Neural crest cell (in vitro differentiated cells): ENCODE measurements at places on chromosomes 6 and 20. TPM values are rescaled to one million over a fixed set of nuclear protein-coding genes. Genes with fewer than 3 reads are reported as not detected.

- no peak for DNase-seq
- H3K27ac ChIP-seq, result no peak overlapping the region
These were observed 4.9 kb downstream of the BMP6 start for GRCh38 chr6:7730784-7731227.

DNA sequence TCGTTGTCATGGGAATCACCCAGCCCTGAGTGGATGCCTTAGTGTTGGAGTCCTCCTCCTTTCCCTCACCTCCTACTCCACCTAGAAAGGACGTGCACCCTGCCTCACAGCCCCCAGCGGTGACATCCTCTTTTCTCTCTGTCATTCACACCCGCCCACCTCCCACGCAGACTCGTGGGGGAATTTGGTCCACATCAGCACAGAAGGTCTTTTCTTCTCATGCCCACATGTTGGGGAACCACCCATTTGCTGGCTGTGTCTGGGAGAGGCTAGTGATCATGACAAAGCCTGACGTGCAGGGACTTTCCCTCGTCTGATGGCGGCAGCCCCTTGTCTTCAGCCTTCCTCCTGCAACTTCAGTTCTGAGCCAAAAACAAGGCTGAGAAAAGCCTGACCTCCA, 96.0 kb upstream of the CNKSR3 start:
- peaks cover 4% of the 10 kb centered on the region for H3K4me1 ChIP-seq
- no peaks in the 10 kb centered on the region for H3K27me3 ChIP-seq
- H3K4me3 ChIP-seq, result no peak overlapping the region
- no peak for DNase-seq
- H3K27ac ChIP-seq, result no peak overlapping the region

DNA sequence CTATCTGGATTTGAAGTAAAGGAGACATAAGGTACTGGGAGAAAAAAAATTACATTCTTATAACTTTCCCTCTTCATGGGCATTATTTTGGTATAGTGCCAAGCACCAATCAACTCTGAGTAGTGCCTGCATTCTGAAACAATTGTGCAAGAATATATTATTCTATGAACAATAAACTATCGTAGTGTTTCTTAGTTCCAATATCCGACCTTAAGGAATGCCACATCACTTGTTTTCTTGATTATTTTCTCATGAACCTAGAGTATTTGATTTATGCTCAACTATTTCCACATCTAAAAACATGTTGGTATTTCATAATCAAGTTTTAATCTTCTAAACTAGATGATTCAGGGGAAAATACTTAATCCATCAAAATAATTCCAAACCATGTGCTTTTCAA, 294.4 kb upstream of the TBX18 start:
- no peak overlapping the region for H3K27ac ChIP-seq
- H3K27me3 ChIP-seq, result no peaks in the 10 kb centered on the region
- no peak overlapping the region for H3K4me3 ChIP-seq
- DNase-seq, result no peak
- H3K36me3 ChIP-seq, result no peaks in the 10 kb centered on the region
- peaks cover 4% of the 10 kb centered on the region for H3K4me1 ChIP-seq

GRCh38 chr6:36671687-36672375, 6.7 kb upstream of the CDKN1A start:
- no peak overlapping the region for H3K27ac ChIP-seq
- no peak for DNase-seq
- H3K36me3 ChIP-seq, result no peaks in the 10 kb centered on the region
- H3K4me1 ChIP-seq, result peaks cover 27% of the 10 kb centered on the region

DNA sequence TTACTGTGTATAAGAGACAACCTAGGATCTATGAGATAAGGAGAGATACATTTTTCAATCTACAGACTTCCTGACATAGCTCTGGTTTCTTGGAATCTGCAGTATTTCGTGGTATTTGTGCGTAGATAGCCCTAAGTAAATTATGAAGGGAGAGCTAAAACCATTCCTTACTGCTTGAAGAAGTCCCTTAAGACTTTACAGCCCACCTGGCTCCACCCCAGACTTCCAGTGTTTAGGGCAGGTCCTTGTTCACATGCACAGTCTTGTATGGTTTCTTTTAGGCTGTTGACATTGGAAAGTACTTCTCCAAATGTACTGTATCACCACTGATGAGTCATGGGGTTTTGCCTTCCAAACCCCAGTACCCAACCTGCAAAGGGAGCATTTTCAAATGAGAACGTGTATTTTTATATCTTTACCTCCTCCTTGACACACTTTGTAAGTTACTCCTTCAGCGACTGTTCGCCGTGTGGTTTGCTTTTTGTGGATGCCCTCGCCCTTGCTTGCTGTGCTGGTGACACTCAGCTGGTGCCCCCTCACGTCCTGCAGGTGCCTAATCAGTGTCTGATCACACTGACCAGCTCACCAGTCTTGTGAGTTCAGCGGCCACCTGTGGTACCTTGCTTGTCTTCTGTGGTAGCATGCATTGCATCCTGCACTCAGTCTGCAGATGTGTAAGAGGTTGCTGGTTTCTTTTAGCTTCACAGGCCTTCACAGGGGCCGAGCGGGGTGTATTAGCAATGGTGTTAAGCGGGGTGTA, 73.3 kb downstream of the IGF2R start:
- DNase-seq, result no peak
- no peak overlapping the region for H3K27ac ChIP-seq
- H3K4me1 ChIP-seq, result no peaks in the 10 kb centered on the region
- no peak overlapping the region for H3K4me3 ChIP-seq
- H3K27me3 ChIP-seq, result no peaks in the 10 kb centered on the region

DNA sequence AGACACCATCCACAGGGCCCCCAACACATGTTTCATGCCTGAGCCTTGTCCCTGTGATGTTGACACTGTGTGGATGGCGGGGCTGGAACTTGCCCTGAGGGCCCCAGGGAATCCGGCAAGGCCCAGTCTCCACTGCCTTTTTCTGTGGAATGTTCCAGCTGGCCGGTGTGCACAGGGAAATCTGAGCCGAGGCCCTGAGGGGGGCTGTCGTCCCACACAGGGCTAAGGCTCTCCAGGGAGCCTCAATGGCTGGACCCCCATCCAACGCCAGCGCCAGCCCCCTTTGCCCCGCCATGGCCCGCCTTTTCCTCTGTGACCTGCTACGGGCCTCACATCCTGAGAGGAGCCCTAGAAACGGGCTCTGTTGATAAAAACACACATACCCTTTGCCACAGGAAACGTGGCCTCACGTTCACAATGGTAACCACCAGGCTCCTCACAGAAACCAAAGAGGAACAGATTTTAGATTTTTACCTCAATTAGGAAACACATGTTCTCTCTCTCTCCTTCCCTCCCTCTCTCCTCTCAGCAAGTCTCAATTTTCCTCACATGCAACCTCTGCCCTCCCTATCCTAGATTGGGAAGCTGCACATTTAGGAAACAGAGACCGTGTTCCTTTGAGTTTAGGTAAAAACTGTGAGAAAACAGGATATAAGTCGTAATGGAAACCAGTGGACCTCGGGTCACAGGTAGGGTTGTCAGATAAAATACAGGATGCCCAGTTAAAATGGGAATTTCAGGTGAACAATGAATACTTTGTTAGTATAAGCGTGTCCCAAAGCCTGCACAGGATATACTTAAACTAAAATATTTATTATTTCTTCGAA, 13.7 kb upstream of the ZNF831 start:
- peaks cover 5% of the 10 kb centered on the region for H3K27me3 ChIP-seq
- H3K36me3 ChIP-seq, result no peaks in the 10 kb centered on the region
- H3K4me3 ChIP-seq, result no peak overlapping the region
- no peak for DNase-seq
- H3K27ac ChIP-seq, result peak overlapping the region; percentile 46

DNA sequence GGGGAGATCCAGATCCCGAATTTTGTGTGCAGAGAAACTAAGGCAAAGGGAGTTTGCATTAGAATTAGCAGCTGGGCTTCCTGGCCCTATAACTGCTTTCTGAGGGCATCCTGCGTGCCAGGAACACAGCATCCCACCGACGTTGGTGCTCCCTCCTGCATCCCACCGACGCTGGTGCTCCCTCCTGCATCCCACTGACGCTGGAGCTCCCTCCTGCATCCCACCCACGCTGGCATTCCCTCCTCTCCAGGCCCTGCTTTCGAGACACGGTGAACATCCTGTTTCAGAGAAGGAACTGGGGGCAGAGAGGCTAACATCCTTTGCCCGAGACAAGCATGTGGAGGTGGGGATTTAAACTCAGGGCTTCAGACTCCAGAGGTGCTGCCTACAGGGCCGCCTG, 44.4 kb downstream of the DACT2 start:
- no peak overlapping the region for H3K4me3 ChIP-seq
- no peaks in the 10 kb centered on the region for H3K36me3 ChIP-seq
- H3K27ac ChIP-seq, result no peak overlapping the region
- no peaks in the 10 kb centered on the region for H3K27me3 ChIP-seq
- no peak for DNase-seq
- peaks cover 39% of the 10 kb centered on the region for H3K4me1 ChIP-seq

DNA sequence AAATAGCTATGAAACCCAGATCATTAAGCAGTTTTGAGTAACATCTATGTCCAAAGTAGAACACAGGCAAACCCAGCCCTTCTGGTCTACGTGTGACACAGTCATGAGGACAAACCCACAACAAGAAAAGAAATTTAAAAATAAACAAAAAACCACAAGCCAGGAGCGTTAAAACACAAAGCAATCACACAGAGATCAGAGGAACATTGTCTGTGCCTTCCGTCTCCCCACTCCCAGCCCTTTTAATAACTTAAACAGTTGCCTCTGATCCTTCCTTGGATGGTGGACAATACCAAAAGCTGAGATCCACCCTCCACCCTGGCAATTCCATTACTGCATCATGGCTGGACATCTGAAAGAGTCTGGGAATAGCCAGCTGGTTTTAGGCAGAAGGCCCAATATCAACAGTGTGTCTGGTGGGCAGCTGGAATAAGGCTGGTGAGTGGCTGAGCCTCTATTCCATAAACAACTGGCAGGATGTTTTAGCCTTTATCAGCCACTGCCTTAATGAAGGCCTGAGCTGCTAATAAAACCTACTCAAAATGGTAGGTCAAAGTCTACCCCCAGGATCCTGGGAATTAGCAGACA, 15.7 kb upstream of the LAMA4 start:
- no peak for DNase-seq
- no peak overlapping the region for H3K27ac ChIP-seq
- H3K36me3 ChIP-seq, result no peaks in the 10 kb centered on the region
- no peaks in the 10 kb centered on the region for H3K27me3 ChIP-seq

DNA sequence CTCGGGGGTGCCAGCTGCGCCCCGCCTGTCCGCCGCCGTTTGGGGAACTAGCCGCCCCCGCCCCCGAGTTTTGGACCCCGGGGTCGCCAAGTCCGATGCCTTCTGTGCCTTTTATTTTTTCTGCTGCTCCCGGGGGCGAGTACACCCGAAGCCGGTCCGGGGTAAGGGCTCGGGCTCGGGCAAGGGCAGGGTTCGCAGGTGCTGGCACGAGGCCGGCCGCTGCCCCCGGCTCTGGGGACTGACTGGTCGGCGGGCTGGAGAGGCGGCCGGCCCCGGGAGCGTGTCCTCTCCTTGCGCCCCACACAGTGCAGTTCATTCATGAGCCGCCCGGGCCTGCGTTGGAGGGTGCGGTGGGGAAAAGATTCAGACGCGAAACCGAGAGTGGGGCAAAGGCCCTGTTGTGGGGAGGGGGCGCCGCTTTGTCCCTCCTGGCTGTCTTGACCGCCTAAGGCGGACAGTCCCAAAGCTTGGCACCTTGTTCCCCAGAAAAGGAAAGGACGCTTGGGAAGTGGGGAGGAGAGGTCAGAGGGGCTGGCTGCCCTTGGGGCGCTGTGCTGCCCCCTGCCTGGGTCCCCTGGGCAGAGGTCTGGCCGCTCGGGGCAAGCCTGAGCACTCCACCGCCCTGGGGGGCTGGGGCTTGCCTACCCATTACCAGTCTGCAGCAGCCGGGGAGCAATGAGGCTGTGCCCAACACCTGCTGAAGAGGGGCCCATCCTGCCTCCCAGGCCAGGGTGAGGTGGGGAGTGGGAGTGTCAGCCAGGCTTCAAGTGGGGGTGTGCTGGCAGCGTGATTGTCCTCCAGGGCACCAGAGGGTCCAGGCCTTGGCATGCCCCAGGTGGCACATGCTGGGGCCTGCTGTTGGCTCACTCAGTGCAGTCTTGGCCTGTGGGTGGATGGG, 915 bp downstream of the TMEM63B start:
- peaks cover 42% of the 10 kb centered on the region for H3K4me1 ChIP-seq
- H3K27me3 ChIP-seq, result no peaks in the 10 kb centered on the region
- DNase-seq, result peak; percentile 47

DNA sequence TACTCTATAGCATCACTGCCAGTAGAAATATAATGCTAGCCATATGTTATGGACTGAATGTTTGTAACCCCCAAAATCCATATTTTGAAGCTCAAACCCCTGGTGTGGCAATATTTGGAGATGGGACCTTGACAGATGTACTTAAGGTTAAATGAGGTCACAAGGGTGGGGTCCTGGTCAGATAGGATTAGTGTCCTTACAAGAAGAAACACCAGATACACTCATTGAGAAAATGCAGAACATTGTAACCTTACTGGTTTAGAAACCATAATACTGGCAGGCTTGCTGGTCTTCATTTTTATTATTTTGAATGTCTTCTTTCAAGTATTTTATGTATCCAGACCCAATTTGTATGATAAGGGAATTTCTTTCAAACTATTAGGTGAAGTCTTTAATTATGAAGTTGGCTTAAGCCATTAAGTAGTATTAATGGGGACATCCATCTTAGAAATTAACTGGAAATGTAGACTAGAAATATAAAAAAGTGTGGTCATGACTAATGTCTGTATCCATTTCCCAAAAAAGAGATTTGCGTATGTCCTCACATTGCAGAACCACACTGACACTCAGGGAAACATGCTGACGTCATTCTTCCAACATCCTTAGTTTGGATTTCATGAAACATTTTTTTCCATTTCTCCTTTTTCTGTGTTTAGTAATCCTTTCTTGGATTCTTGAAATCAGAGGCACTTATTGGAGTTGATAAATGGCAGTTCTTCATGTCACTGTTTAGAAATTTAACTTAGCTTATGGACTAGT, 32.4 kb downstream of the SLC16A10 start:
- DNase-seq, result no peak

GRCh38 chr20:12673352-12673751, 335.4 kb upstream of the SPTLC3 start:
- no peaks in the 10 kb centered on the region for H3K4me1 ChIP-seq
- no peaks in the 10 kb centered on the region for H3K36me3 ChIP-seq
- no peaks in the 10 kb centered on the region for H3K27me3 ChIP-seq
- DNase-seq, result no peak
- no peak overlapping the region for H3K27ac ChIP-seq
- H3K4me3 ChIP-seq, result no peak overlapping the region

- no peak overlapping the region for H3K4me3 ChIP-seq
- H3K27me3 ChIP-seq, result no peaks in the 10 kb centered on the region
- H3K4me1 ChIP-seq, result peaks cover 12% of the 10 kb centered on the region
These were observed 31.1 kb downstream of the RBM38 start for GRCh38 chr20:57422254-57422653.

- no peak overlapping the region for H3K27ac ChIP-seq
- H3K36me3 ChIP-seq, result no peaks in the 10 kb centered on the region
- peaks cover 6% of the 10 kb centered on the region for H3K4me1 ChIP-seq
- no peak for DNase-seq
These were observed 227.0 kb upstream of the PMEPA1 start for GRCh38 chr20:57936636-57937385.

- H3K27ac ChIP-seq, result no peak overlapping the region
- no peaks in the 10 kb centered on the region for H3K27me3 ChIP-seq
- no peak overlapping the region for H3K4me3 ChIP-seq
- H3K4me1 ChIP-seq, result no peaks in the 10 kb centered on the region
These were observed 349.4 kb downstream of the ARHGAP18 start for GRCh38 chr6:129360682-129360955.

The RIPPLY2 gene
- 0.66 and 0.72 TPM in 2 replicates for total RNA-seq

The WFDC5 gene
- total RNA-seq, result not detected in 2 replicates

The FABP7 gene
- total RNA-seq, result 246 and 256 TPM in 2 replicates
